Foreskin keratinocyte (primary cell): ENCODE measurements at places on chromosomes 4 and X. TPM values are rescaled to one million over a fixed set of nuclear protein-coding genes. Genes with fewer than 3 reads are reported as not detected.

The RAP1GDS1 gene
- 29.5 and 35.4 TPM in 2 replicates for polyA plus RNA-seq

The BMP3 gene
- not detected in 2 replicates for polyA plus RNA-seq

The LCORL gene
- 1.9 and 2.3 TPM in 2 replicates for polyA plus RNA-seq

The PHOX2B gene
- not detected in 2 replicates for polyA plus RNA-seq

The SPP1 gene
- 0.21 and 0.24 TPM in 2 replicates for polyA plus RNA-seq

The DBET gene
- polyA plus RNA-seq: not detected in 2 replicates

The CAPN6 gene
- polyA plus RNA-seq: 0.08 and 0.25 TPM in 2 replicates

The EFNB1 gene
- 133 and 150 TPM in 2 replicates for polyA plus RNA-seq

The UGT2B10 gene
- polyA plus RNA-seq: not detected in 2 replicates

The TCEAL3 gene
- polyA plus RNA-seq: 60.8 and 67.7 TPM in 2 replicates

The DMRTC1 gene
- not detected in 2 replicates for polyA plus RNA-seq

The PPEF2 gene
- not detected in 2 replicates for polyA plus RNA-seq

The GABRG1 gene
- polyA plus RNA-seq: not detected in 2 replicates

The MAP3K15 gene
- 0.07 TPM in 1 of 2 replicates, not detected in the other for polyA plus RNA-seq

The CLDN2 gene
- not detected in 2 replicates for polyA plus RNA-seq

The TMEM128 gene
- polyA plus RNA-seq: 19.2 and 22.8 TPM in 2 replicates

The F11 gene
- not detected in 2 replicates for polyA plus RNA-seq

The GRIA2 gene
- polyA plus RNA-seq: not detected in 2 replicates

The SCML2 gene
- 0.93 and 1.4 TPM in 2 replicates for polyA plus RNA-seq

The ASB12 gene
- 0.11 TPM in 1 of 2 replicates, not detected in the other for polyA plus RNA-seq

The LRRC66 gene
- polyA plus RNA-seq: 0.02 and 0.08 TPM in 2 replicates

The SEC24B gene
- 6.0 and 7.7 TPM in 2 replicates for polyA plus RNA-seq

The VGLL1 gene
- polyA plus RNA-seq: 7.5 and 10.8 TPM in 2 replicates

The HPGD gene
- 0.16 and 0.18 TPM in 2 replicates for polyA plus RNA-seq

The REPS2 gene
- polyA plus RNA-seq: 1.4 and 2.7 TPM in 2 replicates
